ENCODE measurements at places on chromosomes 12 and 14.
A peak's percentile ranks its signal among the peaks of the same experiment; 100 is the strongest.

- DNase-seq, result no peak
Observed at GRCh38 chr12:82357340-82357739, 847 bp downstream of the CCDC59 start.

GRCh38 chr12:20460956-20461355 lies 92.6 kb downstream of the PDE3A start:
- no peak for DNase-seq

- no peak for DNase-seq
Observed at GRCh38 chr14:62453226-62453625, 592.0 kb downstream of the KCNH5 start.

DNA sequence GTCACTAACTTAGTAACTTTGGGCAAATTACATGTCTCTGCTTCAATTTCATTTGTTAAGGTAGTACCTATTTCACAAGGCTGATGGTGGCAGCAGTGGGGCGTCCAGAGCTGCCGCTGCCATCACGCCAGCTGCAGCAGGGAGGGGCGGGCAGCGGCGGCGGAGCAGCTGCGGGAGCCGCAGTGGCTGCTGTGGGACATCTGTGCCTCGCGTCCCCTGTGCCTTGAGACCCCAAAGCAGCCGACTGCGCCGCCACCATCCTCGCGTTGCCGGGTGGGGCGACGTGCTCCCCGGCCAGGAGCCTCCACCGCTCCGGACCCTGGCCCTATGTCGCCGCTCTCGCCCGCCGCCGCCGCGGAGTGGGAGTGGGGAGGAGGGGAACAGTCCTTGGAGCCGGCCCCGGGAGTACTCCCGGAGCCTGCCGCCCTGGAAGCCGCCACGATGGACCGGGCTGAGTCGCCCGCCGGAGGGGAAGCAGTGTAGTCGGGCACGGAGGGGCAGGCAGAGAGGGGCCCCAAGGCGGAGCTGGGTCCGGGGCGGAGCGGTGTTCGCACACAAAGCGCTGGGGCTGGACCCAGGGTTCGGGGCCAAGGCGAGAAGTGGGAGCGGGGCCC lies 51.4 kb downstream of the A2M start:
- DNase-seq, result peak; percentile 71

GRCh38 chr12:109637348-109637747 lies 63.8 kb downstream of the MVK start:
- DNase-seq, result no peak

DNA sequence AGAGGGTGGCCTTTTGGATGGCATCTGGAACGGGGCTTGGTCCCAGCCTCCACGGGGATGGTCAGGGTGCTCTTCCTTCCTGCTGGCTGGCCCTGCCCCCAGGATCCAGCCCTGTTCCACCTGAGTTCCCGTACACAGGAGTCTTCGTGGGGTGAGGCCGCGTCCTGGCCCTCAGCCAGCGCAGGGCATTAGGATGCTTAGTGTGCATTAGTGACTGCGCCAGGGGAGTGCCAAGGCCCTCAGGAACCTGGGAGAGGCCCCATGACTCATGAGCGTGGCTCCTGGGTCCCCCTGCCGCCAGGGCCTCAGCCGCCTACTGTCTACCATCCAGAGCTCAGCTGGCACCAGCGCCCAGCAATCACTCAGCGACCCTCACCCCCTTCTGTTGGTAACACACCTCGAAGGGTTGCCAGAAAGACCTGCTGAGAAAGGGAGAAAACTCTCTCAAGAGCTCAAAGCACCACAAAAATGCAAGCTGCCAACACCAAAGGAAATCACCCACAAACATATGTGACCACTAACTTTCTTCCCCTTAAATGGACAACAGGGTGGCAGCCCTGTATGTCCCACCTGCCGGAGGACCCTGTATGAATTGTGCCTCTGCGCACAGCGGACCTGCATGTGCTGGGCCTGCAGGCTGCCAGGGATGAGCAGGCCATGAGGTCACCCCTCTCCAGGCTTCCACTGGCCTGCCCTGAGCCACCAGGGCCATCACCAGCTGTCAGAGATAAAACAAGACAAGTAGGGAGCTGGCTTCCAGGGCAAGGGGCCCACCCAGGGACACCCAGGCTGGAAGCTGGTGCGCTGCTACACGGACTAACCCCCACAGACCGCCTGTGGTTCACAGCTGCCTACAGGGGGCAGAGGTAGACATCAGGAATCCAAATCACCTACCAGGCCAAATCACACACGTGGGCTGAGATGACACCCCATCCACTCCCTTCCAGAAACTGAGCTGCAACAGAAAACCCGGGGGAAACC lies 28.7 kb downstream of the CCDC85C start:
- peak; percentile 37 for DNase-seq

DNA sequence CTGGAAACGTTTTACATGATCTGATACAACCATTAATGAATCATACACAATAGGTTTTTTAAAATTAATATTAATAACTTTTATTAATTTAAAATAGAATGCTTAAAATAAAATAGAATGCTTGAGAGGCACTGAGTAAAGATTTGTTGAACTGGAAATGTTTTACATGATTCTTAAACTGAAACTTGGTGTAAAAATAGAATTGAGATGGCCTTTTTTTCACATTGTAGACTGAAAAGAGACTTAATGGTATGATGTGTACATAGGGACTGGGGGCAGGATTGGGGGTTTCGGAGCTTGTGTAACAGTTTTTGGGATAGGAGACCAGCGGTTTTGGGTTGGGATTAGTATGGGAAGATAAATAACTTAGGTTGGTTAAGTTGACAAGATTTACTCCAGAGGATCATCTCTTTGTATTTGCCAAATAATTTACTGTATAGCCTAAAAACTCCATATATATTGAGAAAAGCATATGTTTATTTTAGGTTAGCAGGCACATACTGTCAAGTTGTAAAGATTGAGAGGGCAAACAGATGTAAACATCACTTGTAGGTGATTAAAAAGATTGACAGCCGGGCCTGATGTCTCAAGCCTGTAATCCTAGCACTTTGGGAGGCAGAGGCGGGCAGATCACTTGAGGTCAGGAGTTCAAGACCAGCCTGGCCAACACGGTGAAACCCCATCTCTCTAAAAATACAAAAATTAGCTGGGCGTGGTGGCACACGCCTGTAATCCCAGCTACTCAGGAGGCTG lies 2.0 kb upstream of the ZNF410 start:
- DNase-seq, result no peak

DNA sequence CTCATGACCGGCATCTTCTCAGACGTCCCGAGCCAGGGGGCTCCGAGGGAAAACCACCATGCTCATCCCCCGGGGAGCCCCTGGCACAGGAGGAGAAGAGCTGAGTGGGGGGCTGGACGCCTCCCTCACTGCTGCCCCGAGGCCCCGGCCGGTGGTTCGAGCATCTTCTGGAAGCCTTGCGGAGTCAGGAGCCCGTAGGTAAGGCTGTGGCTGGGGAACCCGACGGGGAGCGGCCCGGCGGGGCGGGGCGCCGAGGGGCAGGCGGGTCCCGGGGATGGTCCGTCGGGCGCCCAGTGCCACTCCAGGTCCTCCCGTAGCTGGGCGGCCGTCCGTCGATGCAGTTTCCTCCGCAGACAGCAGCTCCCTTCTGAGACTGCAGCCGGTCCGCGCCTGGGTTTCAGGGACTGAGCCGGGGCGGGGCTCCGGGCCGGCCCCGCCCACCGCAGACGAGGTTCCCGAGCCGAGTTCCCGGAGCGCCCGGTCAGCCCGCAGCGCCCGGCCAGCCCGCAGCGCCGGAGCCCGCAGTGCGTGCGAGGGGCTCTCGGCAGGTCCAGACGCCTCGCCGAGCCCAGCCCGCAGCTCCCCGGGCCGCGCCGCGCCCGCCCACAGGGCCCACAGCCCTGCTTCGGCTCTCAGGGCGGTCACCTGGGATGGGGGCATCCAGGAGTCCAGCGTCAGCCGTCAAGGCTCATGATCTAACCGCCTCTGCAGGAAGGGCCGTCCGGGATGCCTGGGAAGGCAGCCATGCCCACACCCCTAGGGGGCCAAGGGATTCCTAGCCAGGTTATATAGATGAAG lies at the start of gene PGF:
Gene PGF (minus strand): TSS at position 369 of the 798 bp plus-strand sequence. CDS start 355 bp downstream, at position 14.
- peak; percentile 81 for DNase-seq

DNA sequence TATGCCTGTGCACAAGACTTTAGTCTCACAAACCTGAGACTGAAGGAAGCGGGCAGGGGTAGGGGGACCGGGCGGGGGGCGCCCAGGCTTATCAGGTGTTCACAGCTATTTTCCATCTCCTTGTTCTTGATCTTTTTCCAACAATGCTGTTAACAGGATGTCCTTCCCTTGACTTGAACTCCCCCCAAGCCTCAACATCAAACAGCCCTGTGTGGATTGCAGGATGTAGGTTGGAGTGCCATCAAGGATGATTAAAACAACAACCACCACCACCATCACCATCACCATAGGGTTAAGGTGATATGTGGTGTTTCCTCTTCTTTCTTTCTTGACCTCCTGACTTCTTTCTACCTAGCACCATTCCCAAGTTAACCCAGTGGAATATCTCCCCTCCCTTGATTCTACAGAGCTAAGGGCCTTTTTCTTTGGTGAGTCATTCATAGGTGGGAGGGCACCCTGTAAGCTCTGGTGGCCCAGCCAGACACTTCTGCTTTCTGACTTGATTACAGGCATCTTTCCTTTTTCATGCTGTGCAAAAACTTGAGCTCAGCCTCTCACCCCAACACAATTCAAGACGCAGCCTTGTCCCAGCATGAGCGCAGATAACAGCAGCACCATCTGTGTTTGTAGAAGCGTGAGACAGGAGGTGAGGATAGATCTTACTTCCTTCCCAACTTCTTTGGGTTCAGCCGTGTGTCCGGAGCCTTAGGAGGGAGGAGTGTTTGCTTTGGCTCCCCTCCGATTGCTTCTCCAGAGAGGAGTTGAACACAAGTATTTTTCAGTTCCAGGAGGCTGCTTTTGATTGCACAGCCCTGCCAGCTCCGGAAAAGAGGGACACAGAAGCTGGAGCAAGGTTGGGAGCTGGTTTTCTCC lies 26.8 kb downstream of the FLVCR2 start:
- no peak for DNase-seq

GRCh38 chr14:54486685-54487084 lies 2.1 kb downstream of the GMFB start:
- no peak for DNase-seq

- DNase-seq, result no peak
Observed at GRCh38 chr14:70595443-70596185, 4.8 kb downstream of the MED6 start.

GRCh38 chr12:42982828-42983227 lies 393.3 kb upstream of the PRICKLE1 start:
- DNase-seq, result no peak

- peak; percentile 31 for DNase-seq
Observed at GRCh38 chr14:67167420-67168109, 21.7 kb upstream of the GARIN2 start.

- peak; percentile 71 for DNase-seq
Observed at GRCh38 chr12:57765003-57765697, 1.7 kb downstream of the CYP27B1 start.

DNA sequence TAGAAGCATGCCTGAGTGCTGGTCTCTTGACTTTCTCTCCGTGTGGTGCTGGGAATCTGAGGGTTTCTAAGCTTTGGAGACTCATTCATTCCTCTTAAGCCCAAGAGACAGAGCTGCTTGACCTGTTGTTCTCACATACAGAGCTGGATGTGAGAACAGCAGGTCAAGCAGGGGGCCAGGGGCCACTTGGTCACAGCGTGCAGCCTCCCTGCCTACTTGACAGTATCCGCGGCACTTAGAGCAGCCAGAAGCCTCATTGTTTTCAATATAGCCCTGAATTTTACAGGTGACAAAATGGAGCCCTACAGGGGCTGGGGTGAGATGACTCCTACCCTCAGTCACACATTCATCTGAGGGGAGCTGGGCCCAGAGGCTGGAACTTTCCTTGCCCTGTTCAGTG lies 88.9 kb downstream of the ESRRB start:
- no peak for DNase-seq

DNA sequence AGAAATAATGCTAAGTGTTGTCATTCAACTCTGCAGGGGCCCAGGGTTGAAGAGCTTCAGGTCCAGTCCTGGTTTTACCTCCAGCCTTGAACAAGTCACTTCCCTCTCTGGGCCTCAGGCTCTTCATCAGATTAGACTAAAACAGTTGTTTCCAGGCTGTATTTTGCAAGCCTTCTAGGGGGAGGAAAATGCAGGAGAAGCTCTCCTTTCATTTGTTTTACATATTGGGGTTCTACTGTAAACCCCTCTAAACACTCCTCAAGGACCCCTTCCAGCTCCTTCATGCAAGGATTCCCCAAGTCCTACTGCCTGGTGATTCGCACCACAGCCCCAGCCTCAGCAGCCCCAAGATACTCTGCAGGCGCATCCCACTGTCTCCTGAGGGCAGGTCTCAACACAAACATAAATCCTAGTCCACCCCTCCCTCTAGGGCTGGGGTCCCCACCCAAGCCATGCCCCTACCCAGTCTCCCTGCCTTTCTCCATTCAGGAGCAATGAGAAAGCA lies 2.7 kb downstream of the SDR9C7 start:
- DNase-seq, result peak; percentile 3

GRCh38 chr12:7645395-7646177 lies 20.1 kb downstream of the APOBEC1 start:
- DNase-seq, result peak; percentile 52

Measured in HAP-1 (cell line).